ENCODE measurements at places on chromosomes 13 and 19. TPM values are rescaled to one million over a fixed set of nuclear protein-coding genes. Genes with fewer than 3 reads are reported as not detected.

- no peak for DNase-seq
These were observed 37.9 kb downstream of the NAXD start for GRCh38 chr13:110653271-110653670.

KIR2DL1 gene
- not detected for total RNA-seq

DNA sequence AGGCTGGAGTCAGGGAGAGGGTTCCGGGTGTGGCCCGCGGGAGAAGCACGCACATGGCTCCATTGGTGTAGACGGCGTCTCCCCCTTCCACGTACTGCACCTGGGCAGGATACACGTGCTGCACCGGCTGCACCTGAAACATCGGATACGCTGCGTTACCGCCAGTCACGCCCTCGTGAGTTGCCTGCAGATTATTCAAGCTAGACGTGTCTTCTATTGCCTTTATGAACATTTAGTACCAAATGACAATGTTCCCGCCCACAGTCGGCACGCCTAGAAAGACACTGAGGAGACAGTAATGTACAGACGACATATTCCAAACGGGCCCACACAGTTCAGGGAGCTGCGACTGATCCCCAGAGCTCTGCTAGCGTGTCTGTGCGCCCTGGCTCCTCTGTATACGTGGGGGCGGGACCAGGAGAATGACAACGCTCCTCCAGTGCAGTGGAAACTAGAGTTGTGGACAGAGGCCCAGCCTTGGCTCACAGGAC is 64.1 kb upstream of the RANBP3 start:
- no peak for DNase-seq

DNA sequence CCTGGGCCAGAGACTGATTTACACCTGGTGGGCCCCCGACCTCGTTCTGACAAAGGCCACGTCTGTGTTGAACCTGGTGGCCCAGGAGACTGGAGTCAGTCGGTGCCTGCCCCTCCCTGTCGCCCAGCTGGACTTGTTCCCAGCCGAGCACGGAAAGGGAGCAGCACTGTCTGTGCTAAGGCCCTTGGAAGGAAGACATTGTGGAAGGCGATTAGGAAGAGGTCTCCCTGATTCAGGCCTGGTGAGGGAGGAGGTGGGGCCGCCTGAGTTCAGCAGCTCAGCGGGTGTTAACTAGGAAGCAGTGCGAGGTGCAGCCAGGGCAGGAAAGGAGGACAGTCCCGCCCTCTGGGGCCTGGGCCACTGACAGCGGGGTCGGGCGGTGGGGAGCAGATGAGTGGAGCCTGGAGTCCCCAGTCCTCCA is 64.7 kb downstream of the GPR12 start:
- DNase-seq = no peak

DNA sequence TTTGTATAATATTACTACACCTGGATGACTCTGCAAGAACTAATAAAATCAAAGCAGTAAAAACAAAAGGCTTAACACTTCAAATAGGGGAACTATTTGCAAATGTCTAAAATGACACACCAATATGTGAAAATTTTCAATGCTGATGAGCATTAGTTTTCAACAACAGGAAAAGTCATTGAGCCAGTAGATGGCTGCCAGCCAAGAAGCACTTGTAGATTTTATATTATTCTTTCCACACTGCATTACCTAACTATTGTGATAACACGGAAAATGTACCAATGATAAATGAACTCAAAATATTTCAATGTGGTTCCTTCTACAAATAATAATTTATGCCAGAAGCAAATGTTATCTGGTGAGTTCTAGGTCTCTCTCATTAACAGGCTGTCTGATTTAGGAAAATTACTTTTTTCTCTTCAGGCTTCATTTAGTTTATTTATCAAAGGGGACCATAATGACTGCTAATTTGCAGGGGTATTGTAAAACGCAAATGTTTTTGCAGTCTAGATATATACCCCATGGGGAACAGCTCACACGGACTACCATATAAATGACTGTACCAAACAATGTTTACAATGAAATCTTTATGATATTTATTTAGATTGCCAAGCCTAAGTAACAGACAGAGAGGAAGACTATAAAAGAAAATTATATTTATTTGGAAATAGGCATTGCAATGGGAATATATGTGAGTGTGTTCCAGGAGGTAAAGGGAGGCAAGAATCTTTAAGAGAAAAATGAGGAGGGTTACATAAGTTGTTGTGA is 407.8 kb downstream of the LIG4 start:
- no peak for DNase-seq

PEAK3 gene
- total RNA-seq = not detected

SHISA7 gene
- 0.17 TPM for total RNA-seq

DNA sequence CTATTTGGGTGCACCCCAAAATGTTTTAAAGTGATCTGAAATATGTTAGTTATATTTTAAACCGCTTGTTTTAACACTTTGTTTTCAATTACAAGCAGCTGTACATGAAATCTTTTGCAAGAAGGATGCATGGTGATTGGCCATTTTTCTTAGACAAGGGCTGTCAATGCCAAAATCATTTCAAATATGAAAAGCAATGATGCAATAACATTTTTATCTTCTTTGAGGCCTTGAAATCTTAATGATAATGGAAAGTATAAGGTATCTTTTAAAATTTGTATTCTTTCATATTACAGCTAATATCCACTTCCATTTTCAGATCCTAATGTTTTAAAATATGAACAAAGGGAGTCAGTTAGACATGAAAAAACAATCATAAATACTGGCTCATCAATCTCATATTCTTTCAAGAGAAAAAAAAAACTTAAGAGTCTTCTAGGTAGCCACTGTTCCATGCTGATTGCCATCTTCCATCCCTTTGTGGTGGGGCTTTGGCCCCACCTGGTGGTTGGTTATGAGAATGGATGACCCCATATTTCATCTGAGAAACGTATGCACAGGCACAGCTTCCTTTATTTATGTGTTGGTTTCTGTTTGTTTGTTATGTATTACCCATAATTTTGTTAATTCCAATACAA is 330.3 kb upstream of the MIR17HG start:
- no peak for DNase-seq

- no peak for DNase-seq
These were observed 26.1 kb downstream of the PPP5C start for GRCh38 chr19:46372901-46373490.

- no peak for DNase-seq
These were observed 126.6 kb upstream of the UFM1 start for GRCh38 chr13:38223089-38223488.

- no peak for DNase-seq
These were observed 15.2 kb upstream of the MYO1F start for GRCh38 chr19:8592231-8593009.

CBY2 gene
- total RNA-seq = not detected

- no peak for DNase-seq
These were observed 230.4 kb downstream of the ATP8A2 start for GRCh38 chr13:25602176-25602575.

GRCh38 chr13:113577881-113578435 is 6.6 kb upstream of the TFDP1 start:
- DNase-seq = no peak

DNA sequence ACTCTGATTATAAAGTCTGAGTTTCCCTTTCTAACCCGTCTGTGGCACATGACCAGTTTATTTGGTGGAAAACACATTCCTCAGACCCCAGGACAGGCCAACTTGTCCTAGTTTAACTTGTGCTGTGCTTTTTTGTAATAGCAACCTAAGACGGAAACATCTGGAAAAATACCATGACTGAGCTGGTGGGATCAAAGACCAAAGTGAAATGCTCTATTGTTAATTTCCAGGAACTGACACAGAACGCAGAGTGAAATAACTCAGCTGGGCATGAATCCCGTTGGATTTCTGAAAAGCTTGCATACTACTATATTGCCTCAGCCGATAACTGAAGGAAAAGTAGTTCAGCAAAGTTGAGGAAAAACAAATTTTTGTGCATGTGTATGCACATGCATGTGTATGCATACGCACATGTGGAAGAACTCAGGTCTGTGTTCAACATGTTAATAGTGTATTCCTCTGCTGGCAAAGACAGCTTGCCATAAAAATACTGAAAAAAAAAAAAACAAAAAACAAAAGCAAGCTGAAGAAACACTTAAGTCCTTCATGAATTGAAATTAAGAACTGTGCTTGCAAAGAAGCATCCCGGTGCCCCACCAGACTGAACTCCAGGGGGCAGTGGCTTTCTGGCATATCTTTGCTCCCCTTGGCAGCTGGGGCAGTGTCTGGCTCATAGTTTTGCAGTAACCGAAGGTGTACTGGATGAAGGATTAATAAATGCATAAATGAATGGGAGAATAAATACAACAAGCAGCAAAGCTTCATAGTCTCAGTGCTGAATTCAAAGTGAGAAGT is 187.8 kb downstream of the LHFPL6 start:
- DNase-seq = no peak

DNA sequence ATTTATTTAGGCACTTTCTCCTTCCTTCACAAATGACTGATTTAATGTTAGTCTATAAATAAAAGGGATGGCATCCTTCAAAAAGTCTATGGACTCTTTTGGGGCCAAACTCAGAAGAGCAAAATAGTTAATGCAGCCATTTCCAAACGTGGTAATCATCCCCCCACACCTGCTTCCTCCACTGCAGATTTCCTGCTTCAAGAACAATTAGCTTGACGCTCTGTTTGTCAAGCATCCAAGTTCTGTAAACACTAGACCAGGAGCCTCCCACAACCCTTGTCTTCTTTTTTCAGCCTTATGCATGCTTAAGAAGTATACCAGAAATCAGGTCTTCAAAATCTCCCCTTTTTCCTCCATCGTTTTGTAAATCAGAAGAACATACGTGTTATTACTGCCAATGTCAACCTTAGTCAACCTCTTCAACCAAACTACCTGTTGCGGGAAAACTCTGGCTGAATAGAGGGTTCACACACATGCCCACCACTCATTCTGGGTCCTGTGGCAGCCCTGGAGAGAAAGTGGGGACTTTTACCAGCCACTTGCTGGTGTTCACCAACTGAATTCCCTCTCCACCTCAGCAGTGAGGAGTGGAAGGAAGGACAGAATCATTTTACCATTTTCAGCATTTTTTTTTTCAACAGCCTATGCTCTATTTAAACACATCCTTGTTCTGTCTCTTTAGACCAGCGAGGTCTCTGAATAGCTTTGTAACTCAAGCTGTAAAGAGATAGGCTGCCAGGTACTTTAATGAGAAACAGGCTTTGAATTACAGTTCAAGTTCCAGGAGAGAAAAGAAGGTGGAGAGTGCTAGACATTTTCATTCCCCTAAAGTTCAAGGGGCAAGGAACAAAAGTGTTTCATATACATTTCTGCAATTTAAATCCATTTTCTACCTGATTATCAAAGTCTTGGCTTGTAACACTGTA is 39.1 kb downstream of the EFNB2 start:
- no peak for DNase-seq

DNA sequence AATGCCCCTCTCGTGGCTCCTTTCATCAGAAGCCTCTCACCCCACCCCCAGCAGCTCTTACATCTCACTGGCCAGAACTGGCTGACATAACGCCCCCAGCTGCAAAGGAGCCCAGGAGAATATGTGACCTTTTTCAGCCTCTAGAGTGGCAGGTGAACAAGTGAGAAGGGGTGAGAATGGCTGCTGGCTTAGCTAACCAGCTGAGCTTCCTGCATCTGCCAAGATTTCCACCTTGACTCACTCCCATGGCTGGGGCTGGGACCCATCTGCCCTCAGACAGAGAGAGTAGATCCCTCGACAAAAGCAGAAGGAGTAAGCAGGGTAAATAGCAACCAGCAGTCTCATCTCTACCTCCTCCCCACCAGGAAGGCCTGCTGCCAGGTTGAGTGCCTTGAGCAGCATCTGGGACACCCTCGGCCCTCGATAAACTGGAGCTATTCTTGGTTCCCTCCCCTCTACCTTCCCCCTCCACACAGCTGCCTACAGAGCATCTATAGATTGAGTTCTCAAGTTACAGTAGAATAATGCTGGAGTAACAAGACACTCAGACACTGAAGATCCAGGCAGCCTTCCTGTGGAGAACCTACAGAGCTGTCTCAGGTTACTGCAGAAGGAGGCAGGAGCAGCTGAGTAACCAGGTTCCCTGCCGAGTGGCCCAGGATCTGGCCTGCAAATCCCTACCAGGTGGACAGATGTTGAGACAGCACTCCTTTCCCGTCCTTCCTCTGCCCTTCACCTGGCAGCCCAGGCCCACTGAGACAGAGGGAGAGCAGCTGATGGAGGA is 15.5 kb downstream of the KASH5 start:
- no peak for DNase-seq

IL11 gene
- total RNA-seq = 31.0 TPM

- DNase-seq = no peak
These were observed 735 bp upstream of the FLT1 start for GRCh38 chr13:28495538-28496187.

GRCh38 chr19:8094336-8094735 is 41.8 kb downstream of the CCL25 start:
- DNase-seq = no peak

SIRT2 gene
- total RNA-seq = 26.1 TPM

GRCh38 chr13:79226250-79226649 is 179.8 kb downstream of the RBM26 start:
- DNase-seq = no peak

CEACAM6 gene
- under 0.01 TPM for total RNA-seq

GRCh38 chr19:10636304-10636972 is 11.1 kb downstream of the SLC44A2 start:
- no peak for DNase-seq

DNA sequence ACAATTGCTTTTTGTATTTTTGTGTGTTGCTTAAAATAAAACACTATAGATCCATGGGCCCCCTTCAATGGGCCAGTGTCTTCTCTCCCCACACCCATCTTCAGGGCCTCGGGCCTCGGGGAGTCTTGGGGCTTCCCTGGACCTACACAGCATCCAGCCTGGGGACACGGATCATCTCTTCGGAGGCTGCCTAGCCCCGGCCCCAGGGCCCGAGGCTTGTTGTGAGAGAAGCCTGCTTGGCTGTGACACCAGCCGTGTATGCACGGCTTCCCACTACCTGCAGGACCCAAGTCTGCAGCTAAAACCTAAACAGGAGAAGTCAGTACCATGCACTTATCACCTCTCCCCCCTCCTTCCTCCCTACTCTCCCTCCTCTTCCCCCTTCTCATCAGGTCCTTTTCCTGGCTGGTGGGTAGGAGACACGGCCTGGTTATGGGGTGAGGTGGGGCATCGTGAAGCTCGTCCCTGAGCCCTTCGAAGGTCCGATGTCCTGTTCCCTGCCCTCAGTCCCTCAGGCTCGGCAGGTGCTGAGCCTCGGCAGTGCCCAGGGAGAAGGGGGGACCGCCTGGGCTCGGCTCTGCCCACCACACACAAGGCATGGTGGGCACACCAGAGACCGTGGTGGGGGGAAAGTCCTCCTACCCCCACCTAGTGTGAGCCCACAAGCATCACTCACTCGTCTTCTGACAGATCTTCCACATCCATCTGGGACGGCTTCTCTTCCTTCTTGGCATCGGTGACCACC is 9.5 kb downstream of the C13orf46 start:
- no peak for DNase-seq

Measured in epithelial cell of proximal tubule (primary cell).